Activated CD8-positive, alpha-beta T cell treated with anti-CD3 and anti-CD28 coated beads for 36 hours (primary cell): ENCODE measurements at places on chromosomes 3 and 15.

GRCh38 chr15:96329403-96329981 is 1.0 kb upstream of the NR2F2 start:
- no peak for DNase-seq

DNA sequence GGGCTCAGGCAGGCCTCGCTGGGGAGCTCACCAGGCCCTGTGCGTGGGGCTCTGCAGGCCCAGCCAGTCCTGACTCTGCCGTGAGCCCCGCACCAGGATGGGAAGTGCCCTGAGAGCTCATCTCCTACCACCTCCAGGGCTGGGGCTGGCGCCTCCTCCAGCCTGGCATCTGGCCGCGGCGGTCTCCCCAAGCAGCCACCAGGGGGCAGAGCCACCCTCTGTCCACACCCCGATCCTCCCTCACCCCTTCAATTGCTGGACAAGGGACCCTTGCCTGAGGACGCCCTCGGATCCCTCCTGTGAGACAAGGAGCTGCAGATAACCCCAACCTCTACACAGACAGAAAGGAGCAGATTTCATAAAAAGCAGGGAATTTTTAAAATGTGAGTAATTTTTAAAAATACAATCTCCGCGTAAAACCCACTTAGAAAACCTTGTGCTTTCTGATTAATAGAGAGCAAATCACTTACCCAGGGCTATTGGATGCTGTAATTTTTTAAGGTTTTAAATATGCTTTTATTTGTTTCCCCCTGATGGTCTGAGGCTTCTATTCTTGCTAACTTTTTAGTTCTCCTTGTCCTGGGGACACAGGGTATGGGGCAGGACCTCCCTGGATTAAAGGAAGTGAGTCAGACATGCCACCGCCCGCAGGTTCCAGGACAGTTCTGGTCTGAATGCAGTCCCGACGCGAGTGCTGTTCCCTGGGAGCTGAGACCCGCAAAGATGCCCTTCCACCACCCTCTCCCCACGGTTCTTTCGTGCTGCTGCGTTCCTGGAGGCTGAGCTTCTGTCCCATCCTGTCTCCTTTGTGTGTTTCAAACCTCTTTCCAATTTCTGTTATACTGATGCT is 52.3 kb upstream of the CHRNA7 start:
- DNase-seq = peak; percentile 65

- DNase-seq = no peak
These were observed 91.7 kb downstream of the CEMIP start for GRCh38 chr15:80870893-80871292.

- DNase-seq = no peak
These were observed 709.4 kb downstream of the SQOR start for GRCh38 chr15:46344115-46344724.

- no peak for DNase-seq
These were observed 169.7 kb downstream of the KCNMB2 start for GRCh38 chr3:178705925-178706324.
